ENCODE measurements at places on chromosomes 5 and 9. TPM values are rescaled to one million over a fixed set of nuclear protein-coding genes. Genes with fewer than 3 reads are reported as not detected.

The SOX30 gene
- total RNA-seq, result not detected

The SPATA31C1 gene
- not detected for total RNA-seq

The SPATA31A3 gene
- not detected for total RNA-seq

The FAM169A gene
- total RNA-seq, result under 0.01 TPM

The FOXD4L4 gene
- 0.19 TPM for total RNA-seq

The ARHGEF28 gene
- total RNA-seq, result 154 TPM

The SV2C gene
- not detected for total RNA-seq

The SPATA31E1 gene
- total RNA-seq, result not detected

The B4GALT7 gene
- total RNA-seq, result 45.1 TPM

The HAVCR1 gene
- total RNA-seq, result not detected

The GABBR2 gene
- 10.3 TPM for total RNA-seq

The PCDHGA4 gene
- total RNA-seq, result 6.3 TPM

The LECT2 gene
- total RNA-seq, result not detected

The ANKRD55 gene
- total RNA-seq, result 2.6 TPM

The LCN12 gene
- total RNA-seq, result 0.29 TPM

The BARHL1 gene
- not detected for total RNA-seq

The CORO2A gene
- total RNA-seq, result 0.48 TPM

The FIBCD1 gene
- total RNA-seq, result 0.29 TPM

The MPDZ gene
- total RNA-seq, result 58.5 TPM

The PDE4D gene
- total RNA-seq, result 63.7 TPM

The KLF9 gene
- 17.3 TPM for total RNA-seq

Measured in vein endothelial cell (primary cell).